ENCODE measurements at places on chromosomes 5 and 9. TPM values are rescaled to one million over a fixed set of nuclear protein-coding genes. Genes with fewer than 3 reads are reported as not detected.

SLC6A3 gene
- not detected for total RNA-seq

PHF24 gene
- total RNA-seq, result 0.11 TPM

- H3K27ac ChIP-seq, result no peak overlapping the region
- H3K4me3 ChIP-seq, result no peak overlapping the region
- no peaks in the 10 kb centered on the region for H3K27me3 ChIP-seq
Observed at GRCh38 chr5:6739603-6740002, 26.4 kb downstream of the TENT4A start.

DNA sequence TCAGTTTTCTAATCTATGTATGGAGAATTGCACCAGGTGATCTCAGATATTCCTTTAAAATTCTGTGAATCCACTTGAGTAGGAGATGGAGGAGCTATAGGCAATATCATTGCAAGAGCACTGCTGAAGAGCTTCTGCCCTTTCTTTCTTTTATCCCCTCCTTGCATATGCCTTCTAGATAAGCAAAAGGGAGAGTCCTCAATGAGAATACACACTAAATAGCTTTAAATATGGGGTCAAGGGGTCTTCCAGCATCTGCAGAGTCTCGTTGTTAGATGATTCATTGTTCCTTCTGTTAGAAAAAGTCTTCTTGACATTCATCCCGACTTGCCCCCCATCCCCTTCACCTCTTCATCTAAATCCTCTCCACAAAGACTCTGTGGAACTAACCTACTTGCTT lies 156.1 kb downstream of the PIK3R1 start:
- no peak overlapping the region for H3K4me3 ChIP-seq
- no peaks in the 10 kb centered on the region for H3K27me3 ChIP-seq
- H3K27ac ChIP-seq, result no peak overlapping the region
- DNase-seq, result no peak
- H3K4me1 ChIP-seq, result no peaks in the 10 kb centered on the region
- no peaks in the 10 kb centered on the region for H3K36me3 ChIP-seq

- no peak overlapping the region for H3K27ac ChIP-seq
- no peaks in the 10 kb centered on the region for H3K36me3 ChIP-seq
- no peaks in the 10 kb centered on the region for H3K4me1 ChIP-seq
- DNase-seq, result no peak
- no peak overlapping the region for H3K4me3 ChIP-seq
Observed at GRCh38 chr5:43336159-43336558, 22.9 kb upstream of the HMGCS1 start.

DNA sequence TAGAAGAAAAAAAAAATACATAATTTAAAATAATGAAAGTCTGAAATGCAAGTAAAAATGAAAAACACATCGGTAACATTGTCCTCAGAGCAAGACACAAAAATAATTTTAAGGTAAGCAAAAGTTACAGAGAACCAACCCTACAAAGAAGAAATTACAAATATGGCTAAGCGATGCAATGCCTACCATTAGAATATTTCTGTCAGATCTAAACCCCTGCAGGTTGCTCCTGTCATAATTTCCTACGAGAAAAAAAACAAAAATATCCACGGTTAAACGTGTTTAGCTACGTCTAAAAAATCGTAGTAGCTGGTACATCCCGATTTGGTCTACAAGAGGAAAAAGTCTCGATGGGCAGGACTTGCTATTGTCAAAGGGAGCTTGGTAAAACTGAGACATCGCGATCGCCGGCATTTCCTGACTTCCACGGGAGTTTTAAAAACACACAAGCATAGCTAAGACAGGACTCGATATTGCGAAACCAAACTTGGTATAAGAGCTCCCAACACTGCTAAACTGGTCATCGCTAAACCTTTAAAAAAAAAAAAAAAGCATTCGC lies 1.1 kb upstream of the ANXA2R start:
- DNase-seq, result peak; percentile 31
- H3K4me1 ChIP-seq, result peaks cover 35% of the 10 kb centered on the region
- H3K27me3 ChIP-seq, result no peaks in the 10 kb centered on the region
- H3K27ac ChIP-seq, result peak overlapping the region; percentile 96
- H3K4me3 ChIP-seq, result peak overlapping the region; percentile 75

- peaks cover 11% of the 10 kb centered on the region for H3K4me1 ChIP-seq
- H3K4me3 ChIP-seq, result no peak overlapping the region
- no peak overlapping the region for H3K27ac ChIP-seq
- no peaks in the 10 kb centered on the region for H3K36me3 ChIP-seq
Observed at GRCh38 chr9:121840838-121841760, 189.7 kb downstream of the DAB2IP start.

GRCh38 chr9:117258184-117258866 lies 156.5 kb downstream of the ASTN2 start:
- no peak for DNase-seq
- H3K27me3 ChIP-seq, result no peaks in the 10 kb centered on the region
- H3K27ac ChIP-seq, result no peak overlapping the region

DNA sequence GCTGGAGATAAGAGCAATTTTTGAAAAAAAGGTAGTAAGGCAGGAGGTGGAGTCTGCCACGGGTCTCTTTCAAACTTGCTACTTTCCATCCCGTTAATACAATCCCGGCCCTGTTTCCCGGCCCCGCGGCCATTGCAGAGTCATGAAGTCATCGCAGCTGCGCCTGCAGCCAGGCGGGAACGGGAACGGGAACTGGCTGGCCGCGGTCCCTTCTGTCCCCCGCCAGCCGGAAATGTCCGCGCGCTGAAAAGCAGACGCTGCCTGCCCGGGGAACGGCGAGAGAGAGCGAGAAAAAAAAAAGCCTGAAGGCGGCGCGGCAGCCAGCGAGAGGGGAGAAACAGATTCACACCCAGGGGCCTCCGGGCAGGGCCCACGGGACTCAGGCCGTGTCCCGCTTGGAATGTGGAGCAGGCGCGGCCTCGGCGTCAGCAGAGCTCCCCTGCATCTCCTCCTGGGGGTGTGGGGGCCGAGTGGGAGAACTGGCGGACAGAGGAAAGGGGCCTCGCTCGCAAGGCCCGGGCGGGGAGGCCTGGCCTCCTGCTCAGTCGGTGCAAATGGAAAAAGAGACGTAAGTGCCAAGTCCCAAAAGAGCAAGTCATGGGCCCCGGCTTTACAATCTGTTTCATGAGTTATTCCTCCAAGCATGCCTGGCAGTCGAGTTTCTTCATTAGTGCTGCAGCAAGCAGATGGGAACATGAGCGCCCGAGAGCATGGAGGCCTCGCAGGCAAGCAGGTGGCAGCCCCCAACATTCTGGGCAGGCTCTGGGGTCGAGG lies 201.2 kb upstream of the GAS1 start:
- H3K27me3 ChIP-seq, result no peaks in the 10 kb centered on the region
- no peaks in the 10 kb centered on the region for H3K36me3 ChIP-seq
- peak overlapping the region; percentile 94 for H3K27ac ChIP-seq
- H3K4me3 ChIP-seq, result peak overlapping the region; percentile 66
- peaks cover 20% of the 10 kb centered on the region for H3K4me1 ChIP-seq
- DNase-seq, result peak; percentile 88

DNA sequence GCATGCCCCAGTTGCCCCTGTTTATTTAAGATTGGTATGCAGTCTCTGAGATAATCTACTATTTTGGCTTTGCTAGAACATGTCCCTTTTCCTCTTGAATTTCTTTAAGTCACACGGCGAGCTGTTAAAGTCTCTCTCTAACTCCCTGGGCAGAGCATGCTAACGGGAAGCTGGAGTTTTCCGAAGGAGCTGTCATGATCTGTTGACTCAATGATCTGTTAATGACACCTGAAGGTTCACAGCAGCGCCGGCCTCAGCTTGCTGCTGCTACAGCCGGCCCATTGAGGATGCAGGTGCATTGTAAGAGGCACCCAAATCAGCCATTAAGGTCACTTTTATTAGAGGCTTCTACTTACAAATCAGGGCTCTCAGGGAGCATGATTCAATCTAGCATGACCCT lies 1203.4 kb downstream of the MAT2B start:
- no peaks in the 10 kb centered on the region for H3K27me3 ChIP-seq
- H3K27ac ChIP-seq, result no peak overlapping the region
- H3K4me1 ChIP-seq, result no peaks in the 10 kb centered on the region
- H3K4me3 ChIP-seq, result no peak overlapping the region

- H3K36me3 ChIP-seq, result no peaks in the 10 kb centered on the region
- no peaks in the 10 kb centered on the region for H3K4me1 ChIP-seq
- no peaks in the 10 kb centered on the region for H3K27me3 ChIP-seq
- no peak overlapping the region for H3K4me3 ChIP-seq
- DNase-seq, result no peak
Observed at GRCh38 chr5:143481697-143482531, 78.4 kb upstream of the NR3C1 start.
